AG08396 (cell line): ENCODE measurements at places on chromosomes 7 and 10.

- no peak for DNase-seq
Measured at GRCh38 chr7:26360650-26361049, 69.0 kb downstream of the SNX10 start.

DNA sequence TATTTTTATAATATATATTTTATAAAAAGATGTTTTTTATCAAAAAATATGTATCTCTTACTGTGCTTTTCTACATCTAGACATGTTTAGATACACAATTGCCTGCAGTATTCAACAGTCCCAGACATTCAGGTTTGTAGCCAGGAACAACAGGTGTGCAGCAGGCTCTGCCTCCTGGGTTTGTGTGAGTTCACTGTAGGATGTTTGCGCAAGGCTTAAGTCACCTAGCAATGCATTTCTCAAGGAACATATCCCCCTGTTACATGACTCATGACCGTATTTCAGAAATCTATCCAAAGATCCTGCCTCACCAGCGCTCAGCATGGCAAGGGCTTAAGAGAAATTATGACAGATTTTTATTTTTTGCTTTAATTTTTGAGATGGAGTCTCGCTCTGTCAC, 41.5 kb downstream of the PITRM1 start:
- DNase-seq = no peak

- no peak for DNase-seq
Measured at GRCh38 chr7:42017349-42017986, 219.5 kb downstream of the GLI3 start.

- no peak for DNase-seq
Measured at GRCh38 chr7:115410972-115411686, 489.2 kb downstream of the MDFIC start.

- DNase-seq = no peak
Measured at GRCh38 chr10:82910301-82910700, 1035.3 kb downstream of the NRG3 start.

GRCh38 chr10:12960941-12961340, 40.6 kb downstream of the CCDC3 start:
- no peak for DNase-seq

- DNase-seq = no peak
Measured at GRCh38 chr10:45473126-45473525, 99.1 kb downstream of the ALOX5 start.

DNA sequence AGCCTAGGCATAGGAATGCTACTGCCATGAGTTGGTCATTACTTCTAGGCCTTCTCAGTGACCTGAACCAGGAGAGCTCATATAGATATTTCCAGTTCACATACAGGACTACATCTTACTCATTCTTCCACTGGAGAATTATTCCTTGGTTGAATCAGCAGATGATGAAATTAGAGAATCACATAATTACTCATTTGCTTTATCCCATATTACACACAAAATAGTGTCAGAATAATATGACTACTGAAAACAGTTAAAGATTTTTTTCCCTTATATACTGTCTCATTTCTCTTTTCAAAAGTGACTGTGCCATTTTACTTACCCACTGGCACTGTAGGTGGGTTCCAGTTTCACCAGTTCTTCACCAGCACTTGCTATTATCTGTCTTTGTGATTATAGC, 18.5 kb downstream of the BMS1 start:
- no peak for DNase-seq

- peak; percentile 64 for DNase-seq
Measured at GRCh38 chr7:139328375-139328774, 12.8 kb upstream of the FMC1 start.

DNA sequence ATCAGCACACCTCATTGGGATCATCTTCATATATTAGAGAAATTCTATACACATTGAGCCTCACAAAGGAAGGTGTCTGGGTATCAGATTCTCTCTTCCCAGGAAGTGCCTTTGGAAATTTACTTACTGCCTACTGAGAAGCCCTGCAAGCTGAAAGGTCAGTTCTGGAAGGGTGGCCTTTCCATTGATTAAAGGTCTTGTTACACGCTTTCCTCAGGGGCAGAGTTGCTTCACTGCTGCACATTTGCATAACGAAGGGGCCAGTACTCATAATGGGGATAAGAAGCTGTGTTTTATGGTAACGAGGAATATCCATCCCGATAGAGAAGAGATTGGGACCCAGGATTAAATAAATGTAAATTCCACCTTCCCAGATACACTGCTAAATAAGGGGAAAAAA, 19.4 kb upstream of the IL15RA start:
- DNase-seq = no peak

GRCh38 chr10:116632596-116633215, 12.0 kb downstream of the PNLIPRP2 start:
- DNase-seq = no peak

DNA sequence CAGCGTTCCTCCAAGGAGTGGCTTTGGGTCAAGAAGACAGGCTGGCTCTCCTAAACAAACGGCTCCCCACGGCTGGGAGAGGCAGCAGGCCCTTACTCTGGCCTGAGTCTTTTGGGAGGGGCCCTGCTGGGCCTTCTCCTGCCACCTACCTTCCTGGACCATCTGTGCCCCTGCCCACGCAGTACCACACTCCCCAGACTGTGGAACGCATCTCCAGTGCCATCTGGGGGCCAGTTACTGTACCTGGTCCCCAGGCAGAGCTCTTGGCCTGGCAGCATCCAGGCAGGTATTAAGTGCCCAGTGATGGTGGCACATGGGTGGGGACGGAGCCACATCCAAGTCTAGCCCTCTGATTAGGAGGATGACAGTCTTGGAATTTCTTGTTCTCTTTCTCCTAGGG, 14.4 kb downstream of the ALKBH4 start:
- no peak for DNase-seq

- no peak for DNase-seq
Measured at GRCh38 chr7:18831419-18831818, 286.0 kb downstream of the TWIST1 start.

- no peak for DNase-seq
Measured at GRCh38 chr10:49397036-49397999, 1.4 kb upstream of the DRGX start.

- no peak for DNase-seq
Measured at GRCh38 chr10:97128039-97128492, 57.7 kb downstream of the SLIT1 start.

GRCh38 chr10:100327007-100327717, 2.9 kb downstream of the PKD2L1 start:
- DNase-seq = no peak

- DNase-seq = no peak
Measured at GRCh38 chr7:73893342-73894101, 32.6 kb downstream of the TMEM270 start.

DNA sequence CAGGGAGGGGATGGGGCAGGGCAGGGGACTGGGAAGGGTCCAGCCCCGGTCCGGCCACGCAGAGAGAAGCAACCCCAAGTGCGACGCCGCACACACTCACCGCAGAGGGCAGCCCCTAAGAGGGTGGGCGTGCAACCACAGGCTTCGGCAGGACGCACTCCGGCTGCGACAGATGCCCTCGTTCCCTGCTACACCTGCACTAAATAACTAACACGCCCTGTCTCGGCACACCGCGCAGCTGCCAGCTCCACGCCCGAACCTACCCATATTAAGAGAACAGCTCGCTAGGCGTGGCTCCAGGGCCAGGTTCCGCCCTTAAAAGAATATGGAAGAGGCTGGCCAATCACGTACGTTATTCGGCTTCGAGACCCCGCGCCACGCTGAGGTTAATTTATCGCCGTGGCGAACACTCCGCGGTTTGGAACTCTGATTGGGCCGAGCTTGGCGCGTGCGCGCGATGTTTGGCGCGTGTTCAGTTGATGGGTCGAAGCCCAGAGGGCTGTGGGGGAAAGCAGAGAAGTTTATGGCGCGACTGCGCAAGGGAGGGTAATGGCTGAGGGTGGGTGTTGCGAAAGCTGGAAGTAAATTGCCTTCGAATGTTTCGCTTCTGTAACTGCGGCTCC, 91.1 kb downstream of the OR13A1 start:
- DNase-seq = no peak

GRCh38 chr10:79314761-79315601, 32.3 kb upstream of the PPIF start:
- DNase-seq = no peak

DNA sequence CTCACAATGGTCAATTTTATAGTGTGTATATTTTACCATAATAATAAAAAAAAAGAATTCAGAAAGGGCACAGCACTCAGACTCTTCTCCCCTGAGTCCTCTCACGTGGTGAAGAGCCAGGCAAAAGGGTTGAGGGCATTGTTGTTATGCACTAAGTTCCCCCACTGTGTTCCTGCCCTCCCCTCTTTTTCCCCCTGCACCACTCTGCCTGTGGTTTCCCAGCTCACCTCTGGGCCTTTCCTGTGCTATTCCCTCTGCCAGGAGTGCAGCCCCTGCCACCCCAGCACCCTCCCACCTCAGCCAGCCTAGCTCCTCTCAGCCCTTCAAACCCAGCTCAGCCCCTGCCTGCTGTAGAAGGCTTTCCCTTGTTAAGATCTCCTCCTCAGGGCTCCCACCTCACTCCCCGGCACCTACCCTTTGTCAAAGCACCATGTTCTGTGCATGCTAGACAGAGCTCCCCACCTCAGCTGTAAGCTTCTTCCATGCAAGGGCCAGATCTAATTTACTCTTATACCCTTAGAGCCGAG, 108.5 kb downstream of the KCNMA1 start:
- DNase-seq = no peak

DNA sequence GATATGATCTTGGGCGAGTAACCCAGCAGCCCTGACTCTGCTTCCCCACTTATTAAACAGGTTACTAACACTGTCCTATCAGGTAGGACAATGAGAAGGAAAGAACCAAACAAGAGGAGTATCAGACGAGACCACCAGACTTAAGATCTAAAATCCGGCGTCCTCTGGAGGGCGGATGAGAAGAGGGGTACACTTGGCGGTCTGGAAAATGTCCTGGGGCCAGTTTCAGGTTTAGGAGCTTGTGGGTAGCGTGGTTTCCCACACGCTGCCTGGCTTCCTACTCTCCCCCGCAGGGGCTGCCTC, 635 bp downstream of the ZNF32 start:
- DNase-seq = no peak

DNA sequence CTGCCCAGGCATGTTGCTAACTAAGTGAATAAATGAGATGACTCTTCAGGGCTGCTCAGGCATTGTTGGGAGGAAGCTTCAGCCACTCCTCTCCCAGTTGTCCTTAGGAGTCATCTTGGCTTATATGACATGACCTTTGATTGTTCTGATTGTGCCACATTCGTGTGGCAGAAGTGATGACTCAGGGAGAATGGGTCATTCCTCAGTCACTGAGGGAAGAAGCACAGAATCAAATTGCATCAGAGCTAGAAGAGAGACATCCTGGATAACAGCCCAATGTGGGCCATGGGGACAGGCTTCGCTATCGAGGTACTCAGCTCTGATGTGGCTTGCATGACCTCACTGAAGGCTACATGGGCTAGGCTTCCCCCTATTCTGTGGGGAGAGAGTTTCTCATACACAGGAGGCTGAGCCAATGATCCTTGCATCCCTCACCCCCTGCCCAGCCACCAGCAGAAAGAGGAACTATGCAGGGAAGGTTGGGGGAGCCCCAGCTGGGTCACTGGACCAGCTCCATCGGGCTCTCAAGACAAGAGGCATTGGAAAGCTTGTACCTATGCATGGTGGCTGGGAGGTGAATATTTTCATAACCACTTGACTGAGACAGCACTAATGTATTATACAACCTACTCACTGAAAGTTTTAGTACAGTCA, 6.0 kb upstream of the HMX3 start:
- no peak for DNase-seq

- DNase-seq = peak; percentile 14
Measured at GRCh38 chr7:80410081-80410480, 101.8 kb downstream of the GNAT3 start.

DNA sequence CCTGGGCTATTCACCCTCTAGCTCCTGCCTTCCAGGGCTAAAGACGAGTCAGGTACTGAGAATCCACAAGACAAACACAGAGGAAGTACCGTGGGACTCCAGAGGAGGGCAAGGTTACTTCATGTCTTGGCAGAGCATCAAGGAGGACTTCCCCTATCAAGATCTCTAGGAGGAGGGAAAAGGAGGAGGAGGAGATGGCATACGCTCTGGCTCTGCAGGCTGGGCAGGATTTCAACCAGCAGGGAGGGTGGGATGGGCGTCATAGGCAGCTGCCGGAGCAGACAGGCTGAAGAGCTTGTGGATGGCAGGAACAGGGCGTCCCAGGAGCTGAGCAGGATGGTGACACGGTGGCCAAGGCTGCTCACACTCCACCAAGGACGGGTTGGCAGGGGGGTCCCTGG, 21.3 kb downstream of the MDH2 start:
- DNase-seq = peak; percentile 81

GRCh38 chr10:95792874-95793285, 36.9 kb downstream of the ENTPD1 start:
- peak; percentile 43 for DNase-seq

- no peak for DNase-seq
Measured at GRCh38 chr10:20887706-20888555, 9.2 kb downstream of the NEBL start.

GRCh38 chr7:138542183-138542582, 82.1 kb downstream of the TRIM24 start:
- no peak for DNase-seq

GRCh38 chr10:13823709-13824405, 237.1 kb downstream of the PRPF18 start:
- DNase-seq = no peak

DNA sequence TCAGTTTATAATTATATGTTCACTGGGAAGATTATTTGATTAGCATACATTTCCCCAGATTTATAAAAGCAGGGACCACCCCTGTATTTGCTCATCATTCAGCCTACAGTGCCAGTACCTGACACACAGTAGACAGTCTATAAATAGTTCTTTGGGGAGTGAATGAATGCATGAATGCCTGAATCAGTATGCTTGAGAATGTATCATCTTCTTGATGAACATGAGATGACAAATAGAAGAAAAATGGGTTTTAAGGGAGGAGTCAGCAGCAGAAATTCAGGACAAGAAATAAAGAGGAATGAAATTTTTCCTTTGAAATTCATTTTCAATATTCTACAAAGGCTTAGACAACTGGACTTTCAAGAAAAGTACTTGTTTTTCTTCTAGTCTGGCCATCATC, 295.8 kb upstream of the LRRTM3 start:
- no peak for DNase-seq

- DNase-seq = no peak
Measured at GRCh38 chr10:60759181-60759580, 19.1 kb upstream of the CDK1 start.

- peak; percentile 84 for DNase-seq
Measured at GRCh38 chr7:132575419-132575981, 770 bp downstream of the PLXNA4 start.

DNA sequence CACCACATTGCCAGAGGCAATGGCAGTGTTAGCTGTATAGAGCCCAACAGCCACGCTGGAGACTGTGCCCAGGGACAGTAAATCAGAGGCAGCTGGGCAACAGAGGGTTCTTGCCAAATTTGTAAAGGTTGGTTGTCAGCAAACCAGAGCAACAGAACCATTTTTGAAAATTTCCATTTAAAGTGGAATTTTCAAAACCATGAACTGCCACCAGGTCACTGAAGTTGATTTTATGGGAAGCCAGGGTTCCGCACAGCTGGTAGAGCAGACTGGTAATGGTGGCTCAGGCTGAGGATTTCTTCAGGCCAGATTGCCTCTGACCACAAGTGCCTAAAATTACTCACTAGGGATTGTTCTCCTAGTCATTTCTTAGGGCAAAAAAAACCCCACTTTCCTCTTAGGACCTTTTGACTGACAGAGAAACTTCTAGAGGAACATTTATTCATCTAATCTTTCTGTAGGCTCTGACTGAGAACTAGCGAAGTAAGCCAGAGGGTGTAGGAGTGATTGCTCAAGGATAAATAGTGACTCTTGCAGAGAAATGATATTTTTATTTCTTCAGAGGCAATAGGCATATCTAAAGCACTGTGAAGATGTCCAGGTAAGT, 342.4 kb downstream of the BBS9 start:
- DNase-seq = no peak
